ENCODE measurements at places on chromosomes 5 and 9.

DNA sequence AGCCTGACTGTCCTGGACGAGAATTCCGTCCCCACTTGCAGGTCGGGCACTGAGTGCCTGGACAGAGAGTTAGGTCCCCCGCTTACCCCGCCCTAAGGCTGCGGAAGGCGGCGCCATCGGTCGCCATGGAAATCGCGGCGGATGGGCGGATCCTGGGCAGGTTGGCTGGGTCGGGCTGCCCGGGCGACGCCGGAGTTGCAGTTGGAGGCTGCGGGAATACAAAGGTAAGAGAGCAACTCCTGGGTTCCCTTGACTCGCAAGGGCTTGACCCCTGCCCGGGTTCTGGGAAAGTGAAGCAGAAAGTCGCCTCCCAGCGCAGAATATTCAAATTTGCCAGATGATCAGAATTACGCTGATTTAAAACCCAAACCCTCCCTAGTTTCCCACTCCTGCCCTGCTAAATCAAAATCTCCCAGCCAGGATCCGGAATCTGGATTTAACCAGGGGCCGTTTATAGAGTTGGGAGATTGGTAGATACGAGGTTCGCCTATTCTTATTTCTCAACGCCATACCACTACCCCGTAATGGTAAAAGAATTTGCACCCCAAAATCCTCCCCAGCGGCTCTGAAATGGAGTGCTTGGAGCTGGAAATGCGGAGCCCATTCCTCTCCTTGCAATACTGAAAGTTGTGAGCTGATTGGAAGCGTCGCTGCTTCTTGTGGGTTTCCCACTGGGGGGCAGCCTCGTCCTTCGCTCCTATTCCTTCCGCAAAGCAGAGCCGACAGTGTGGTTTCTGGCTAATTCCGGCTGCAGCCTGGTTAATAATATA is 156.4 kb upstream of the RASEF start:
- no peak for DNase-seq

DNA sequence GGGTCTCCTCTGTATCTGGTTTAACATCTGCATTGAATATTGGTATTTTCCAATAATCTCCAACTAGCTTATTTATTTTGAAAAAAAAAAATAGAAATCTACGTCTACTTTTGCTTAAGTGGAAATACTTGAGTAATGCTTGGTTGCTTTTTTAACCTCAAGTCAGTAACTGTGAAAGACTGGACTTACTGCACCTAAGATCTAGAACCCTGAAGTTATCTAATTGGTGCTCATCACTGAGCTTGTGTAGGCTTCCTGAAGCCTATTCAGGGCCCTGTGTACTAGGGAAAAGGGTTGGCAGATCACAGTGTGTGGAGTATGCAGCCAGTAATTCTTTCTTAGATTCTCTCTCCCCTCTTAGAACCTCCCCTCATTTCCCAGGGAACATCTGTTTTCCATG is 16.2 kb downstream of the SLC1A1 start:
- no peak for DNase-seq

DNA sequence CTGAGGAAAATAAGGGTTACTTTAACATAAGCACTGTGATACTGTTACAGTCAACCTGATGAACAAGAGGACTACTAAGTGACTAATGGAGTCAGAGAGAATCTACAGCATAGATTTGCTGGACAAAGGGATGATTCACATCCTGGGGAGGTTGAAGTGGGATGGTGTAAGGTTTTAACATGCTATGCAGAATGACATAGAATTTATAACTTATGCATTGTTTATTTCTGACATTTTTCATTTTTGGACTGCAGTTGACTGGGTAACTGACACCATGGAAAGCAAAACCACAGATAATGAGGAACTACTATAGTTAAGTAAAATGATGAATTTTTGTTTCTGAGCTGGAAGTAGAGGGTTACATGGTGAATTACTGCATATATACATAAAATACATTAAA is 389.2 kb downstream of the MAT2B start:
- no peak for DNase-seq

- DNase-seq = no peak
Measured at GRCh38 chr5:58450811-58451629, 8.9 kb downstream of the PLK2 start.

DNA sequence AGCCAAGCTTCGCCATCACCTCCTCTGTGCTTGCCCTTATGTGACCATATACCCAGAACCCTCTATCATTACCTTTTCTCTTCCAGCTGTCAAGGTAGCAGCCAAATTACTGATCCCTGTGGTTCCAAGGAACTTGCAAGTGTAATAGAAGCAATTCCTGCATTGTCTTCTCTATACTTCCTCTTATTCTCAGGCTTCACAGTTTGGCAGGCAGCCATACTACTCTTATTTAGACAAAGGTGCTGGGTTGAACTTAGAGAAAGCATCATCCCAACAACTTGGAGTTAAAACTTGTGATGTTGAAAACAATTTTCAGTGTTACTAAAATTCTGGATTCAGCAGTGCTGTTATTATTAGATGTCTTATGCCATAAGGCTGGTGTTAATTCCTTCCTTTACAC is 93.2 kb downstream of the NLN start:
- no peak for DNase-seq

DNA sequence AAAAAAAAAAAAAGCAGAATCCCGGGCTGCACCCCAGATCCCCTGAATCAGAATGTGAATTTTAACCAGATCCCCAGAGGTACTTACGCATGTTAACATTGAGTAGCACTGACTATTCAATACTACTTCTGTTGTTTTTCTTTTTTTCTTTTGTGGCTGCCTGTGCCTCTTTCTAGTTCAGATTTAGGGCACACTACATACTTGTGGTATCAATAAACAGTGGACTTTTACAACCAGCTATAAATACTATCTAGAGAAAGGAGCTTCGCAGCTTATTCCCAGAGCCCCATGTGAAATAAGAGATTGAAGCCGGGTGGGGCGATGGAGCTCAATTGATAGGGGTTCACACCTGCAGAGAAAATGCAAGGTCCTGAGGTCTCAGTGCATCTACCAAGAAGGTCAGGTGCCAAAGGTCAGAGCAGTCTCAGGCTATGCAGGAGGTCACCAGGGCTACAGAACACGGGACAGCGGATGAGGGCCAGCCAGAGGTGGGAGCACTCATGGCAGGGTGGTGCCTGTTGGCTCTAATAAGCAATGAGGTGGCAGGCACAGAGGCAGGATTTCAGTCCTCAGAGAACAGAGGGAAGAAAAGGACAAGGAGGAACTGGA is 22.3 kb downstream of the WWC1 start:
- no peak for DNase-seq

GRCh38 chr5:87390576-87391199 is 22.0 kb downstream of the CCNH start:
- DNase-seq = no peak

All from activated effector memory CD4-positive, alpha-beta T cell treated with anti-CD3 and anti-CD28 coated beads, Interleukin-2, amount 50 U/mL, for 16 hours (primary cell).